ENCODE measurements at places on chromosomes 3 and 15.

- no peak for DNase-seq
These were observed 14.4 kb downstream of the RTP1 start for GRCh38 chr3:187211532-187212195.

- no peak for DNase-seq
These were observed 20.9 kb downstream of the PGBD4 start for GRCh38 chr15:34122771-34123183.

DNA sequence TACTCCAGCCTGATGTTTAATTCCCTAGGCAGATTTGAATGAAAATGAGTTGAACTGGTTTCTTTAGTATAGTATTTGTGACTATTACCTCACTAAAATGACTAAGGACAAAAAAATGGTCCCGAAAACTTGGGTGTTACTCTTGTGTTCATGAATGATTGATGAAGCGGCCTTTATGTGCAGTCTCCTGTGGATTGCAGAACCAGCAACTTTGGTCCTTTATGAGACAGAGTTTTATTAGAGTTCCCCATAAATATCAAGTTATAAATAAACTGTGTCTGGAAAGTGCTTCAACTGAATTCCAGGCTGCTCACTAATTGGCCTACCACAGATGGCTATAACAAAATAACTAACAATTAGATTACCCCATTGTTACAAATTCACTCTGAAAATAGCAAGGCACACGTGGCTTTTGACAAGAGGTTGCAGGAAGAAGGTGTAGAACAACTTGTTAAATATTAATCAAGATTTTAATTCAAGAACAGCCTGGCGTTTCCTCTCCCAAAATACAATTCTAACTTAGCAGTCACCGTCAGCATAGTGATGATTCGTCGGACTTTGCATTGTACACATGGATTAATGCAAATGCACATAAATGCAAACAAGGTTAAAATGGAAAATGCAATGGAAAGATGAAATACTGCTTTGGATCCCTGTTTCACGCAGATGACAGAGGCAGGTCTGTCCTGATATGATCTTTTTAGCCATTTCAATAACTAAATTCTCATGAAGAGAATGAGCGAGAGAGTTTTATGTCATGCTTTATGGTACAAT lies 567.3 kb upstream of the ZNF717 start:
- no peak for DNase-seq

- DNase-seq, result no peak
These were observed 30.6 kb upstream of the UBE3A start for GRCh38 chr15:25469377-25469776.

DNA sequence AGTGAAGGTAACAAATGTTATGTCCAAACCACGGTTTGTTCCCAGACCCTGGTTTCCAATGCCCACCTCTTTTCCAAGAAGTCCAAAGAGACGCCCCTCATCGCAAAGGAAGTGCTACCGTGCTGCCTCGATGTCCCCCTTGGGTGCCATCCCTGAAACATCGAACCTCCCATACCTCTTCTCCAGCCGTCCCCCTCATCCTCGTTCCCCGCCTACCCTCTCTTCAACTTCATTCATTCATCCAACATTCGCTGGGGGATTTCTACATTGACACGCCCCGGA lies 467 bp downstream of the TIPIN start:
- no peak for DNase-seq

GRCh38 chr3:901953-902778 lies 190.7 kb upstream of the CNTN6 start:
- DNase-seq, result no peak

- DNase-seq, result no peak
These were observed 121.0 kb downstream of the TFDP2 start for GRCh38 chr3:142028243-142028777.

GRCh38 chr3:150844484-150844883 lies 60.8 kb downstream of the MINDY4B start:
- no peak for DNase-seq

GRCh38 chr3:156687023-156687422 lies 12.6 kb downstream of the TIPARP start:
- DNase-seq, result no peak

DNA sequence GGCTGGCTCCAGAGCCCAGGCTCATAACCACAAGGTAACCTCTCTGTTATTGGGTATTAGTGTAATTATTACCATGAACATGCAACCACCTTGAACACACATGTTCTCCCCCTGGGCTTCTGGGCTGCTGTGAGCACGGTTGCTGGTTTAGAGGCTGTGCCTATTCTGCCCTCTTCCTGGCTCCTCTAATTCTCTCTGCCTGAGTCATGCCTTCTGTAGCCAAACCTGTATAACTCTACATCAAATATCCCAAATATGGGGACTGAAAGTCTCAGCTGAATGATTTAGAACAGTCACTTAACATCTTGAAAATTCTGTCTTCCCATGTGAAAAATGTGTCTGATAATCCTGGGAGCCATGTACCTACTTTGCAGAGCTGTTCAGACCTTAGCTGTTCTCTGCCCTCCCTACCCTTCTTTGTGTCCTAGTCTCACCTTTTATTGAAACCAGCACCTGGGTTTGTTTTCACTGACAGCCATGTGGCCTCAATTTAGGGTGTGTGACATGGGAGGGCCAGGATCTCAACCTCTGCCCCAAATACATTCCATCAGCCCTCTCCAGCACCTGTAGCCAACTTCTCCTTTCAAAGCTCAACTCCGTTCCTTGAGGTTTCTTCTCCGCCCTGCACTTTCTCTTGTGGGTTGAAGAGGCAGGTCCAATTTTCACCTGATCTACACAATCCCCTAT lies 60.7 kb downstream of the PDZRN3 start:
- DNase-seq, result no peak

- DNase-seq, result no peak
These were observed 21.4 kb downstream of the CACNA2D2 start for GRCh38 chr3:50481992-50482391.

DNA sequence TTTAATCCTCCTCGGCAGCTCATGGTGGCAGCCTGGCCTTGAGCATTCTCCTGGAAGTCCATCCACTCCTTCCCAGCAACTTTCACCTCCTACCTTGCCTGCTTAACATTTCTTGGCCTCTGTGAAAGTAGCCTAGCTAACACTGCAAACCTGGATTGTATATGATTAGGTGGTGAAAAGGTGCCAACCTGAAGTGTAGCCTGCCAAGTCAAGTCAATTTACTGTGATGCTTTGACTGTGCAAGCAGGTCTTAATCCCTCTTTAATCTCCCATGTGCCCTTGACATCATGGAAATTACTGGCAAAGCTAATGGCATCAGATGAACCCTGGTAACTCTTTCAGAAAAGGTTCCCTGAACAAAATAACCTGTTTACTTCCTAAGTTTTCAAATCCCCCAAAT lies 169.7 kb upstream of the NR2F2 start:
- DNase-seq, result no peak

- peak; percentile 1 for DNase-seq
These were observed 57.3 kb downstream of the DIPK2A start for GRCh38 chr3:144028798-144029411.

GRCh38 chr15:71197620-71198019 lies 82.3 kb downstream of the THSD4 start:
- DNase-seq, result no peak

- no peak for DNase-seq
These were observed 96.2 kb downstream of the ALDH1A2 start for GRCh38 chr15:57969355-57969754.

DNA sequence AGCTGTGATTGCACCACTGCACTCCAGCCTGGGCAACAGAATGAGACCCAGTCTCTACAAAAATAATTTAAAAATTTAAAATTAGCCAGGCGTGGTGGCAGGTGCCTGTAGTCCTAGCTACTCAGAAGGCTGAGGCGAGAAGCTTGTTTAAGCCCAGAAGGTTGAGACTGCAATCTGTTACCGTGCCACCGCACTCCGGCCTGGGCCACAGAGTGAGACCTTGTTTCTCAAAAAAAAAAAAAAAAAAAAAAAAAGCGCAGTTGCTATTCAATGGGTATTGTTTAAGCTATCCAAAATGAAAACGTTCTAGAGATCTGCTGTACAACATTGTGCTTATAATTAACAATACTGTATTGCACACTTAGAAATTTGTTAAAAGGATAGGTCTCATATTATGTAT lies 24.0 kb downstream of the ZNF148 start:
- no peak for DNase-seq

- DNase-seq, result no peak
These were observed 51.0 kb upstream of the USP3 start for GRCh38 chr15:63453186-63453905.

GRCh38 chr15:69467636-69468035 lies 15.0 kb downstream of the RPLP1 start:
- DNase-seq, result no peak

DNA sequence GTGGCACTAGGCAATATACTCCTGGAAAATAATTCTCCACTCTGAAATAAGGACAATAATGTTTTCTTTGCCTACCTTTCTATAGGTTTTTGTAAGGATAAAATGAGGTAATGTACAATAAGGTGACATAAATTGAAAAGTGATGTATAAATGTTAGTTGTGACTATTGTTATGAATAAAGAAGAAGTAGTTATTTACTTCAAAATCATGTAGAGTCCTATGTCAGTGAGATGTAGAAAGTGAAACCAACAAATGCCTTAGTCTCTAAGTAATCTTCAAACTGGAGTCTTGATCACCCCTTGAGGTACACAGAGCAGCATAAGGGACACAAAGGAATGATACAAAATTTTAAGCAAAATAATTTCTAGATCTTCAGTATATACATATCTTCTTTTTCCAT lies 60.3 kb upstream of the TP63 start:
- DNase-seq, result no peak

DNA sequence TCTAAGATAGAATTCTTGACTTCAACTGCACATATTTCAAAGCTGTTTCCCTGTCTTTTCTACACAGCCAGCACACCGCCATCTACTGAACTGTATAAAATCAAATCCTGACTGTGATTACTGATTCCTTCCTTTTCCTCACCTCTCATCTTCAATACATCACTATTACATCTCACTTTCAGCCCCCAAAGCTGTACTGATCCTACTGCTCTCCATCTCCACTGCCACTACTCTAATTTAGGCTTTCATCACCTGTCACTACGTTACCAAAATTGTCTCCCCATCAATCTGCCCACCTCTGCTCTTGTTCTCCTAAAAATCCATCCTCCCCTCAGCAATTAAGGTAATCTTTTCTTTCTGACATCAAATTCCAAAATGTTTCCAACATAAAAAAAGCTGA lies 4.5 kb upstream of the CCDC39 start:
- DNase-seq, result no peak

DNA sequence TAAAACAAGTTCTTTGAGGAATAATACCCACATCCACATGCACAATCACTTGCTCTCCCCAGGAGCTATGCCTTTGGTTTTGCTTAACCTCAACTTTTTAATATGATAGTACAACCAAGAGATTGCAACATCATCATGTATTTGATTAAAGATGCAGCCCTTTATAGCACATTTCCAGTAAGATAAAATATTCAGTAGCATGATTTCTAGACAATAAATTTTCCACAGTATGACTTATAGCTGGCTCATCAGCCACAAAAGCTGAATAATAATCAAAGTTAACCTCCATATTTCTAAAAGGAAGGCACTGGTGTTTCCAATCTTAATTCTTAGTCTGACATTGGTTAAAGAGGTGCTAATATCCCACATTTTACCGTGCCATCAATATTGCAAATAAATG lies 622.5 kb downstream of the TBL1XR1 start:
- DNase-seq, result no peak

DNA sequence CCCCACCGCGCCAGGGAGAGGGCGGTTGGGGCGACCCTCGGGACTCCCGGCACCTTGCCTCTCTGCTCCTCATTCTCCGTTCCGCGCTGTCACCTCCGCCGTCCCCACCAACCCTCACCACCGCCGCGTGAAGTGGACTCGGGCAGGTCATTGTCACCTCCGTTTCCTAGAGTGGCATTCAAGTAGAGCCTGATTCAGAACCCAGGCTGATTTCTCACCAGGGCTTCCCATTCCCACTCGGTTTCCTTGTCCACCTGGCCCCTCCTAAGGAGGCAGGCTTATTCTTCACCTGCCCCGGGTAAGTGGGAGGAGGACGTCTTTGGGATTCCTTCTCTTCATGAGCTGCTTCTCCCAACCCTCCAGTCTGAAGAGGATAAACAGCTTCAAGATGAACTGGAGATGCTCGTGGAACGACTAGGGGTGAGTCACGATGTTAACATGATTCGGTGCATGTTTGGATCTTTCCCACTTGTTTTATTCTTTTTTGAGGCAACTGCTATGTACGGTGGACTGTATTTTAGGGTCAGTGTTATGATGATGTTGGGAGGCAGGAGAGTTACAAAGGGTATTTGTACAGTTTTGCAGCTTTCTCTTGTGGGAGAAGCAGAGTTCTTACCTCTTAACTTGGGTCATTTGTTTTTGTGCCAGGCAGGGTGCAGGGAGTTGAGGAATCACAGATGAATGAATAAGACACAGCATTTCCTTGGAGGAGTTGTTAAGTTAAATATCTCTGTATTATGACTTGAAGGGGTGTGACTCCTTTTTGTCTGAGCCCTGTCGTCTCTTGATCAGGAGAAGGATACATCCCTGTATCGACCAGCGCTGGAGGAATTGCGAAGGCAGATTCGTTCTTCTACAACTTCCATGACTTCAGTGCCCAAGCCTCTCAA lies 692 bp downstream of the PSMD2 start:
- no peak for DNase-seq

GRCh38 chr15:83854321-83854720 lies 200.4 kb downstream of the ADAMTSL3 start:
- no peak for DNase-seq

DNA sequence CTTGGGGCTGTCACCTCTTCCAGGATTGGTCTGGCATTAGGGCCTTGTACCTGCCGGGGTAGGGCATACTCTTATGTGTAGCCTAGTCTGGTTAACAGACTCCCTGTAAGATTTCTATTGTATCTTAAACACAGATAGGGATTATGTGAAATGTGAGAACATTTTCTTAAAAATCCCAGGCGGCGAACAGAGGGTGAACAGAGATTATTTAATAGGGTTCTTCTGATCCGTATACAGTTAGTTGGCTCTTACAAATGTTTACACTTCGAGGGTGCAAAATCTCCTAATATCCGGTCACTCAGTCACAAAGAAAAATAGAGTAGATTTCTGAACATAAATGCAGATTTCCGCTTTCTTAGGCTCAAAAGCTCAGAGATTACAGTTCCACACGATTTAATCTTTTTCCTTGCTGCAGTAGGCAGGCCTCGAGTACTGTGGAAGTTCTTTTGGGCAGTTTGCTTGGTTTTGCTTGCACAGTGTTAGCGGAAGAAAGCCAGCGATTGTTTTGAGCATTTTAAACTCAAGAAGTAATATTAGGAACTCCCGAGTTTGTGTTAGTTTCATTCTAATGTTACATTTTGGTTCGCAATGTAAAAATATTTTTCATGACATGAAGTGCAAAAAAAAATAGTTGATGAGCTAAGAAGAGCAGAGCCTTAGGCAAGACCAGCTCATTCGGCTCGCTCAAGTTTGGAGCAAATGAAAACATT lies 993 bp downstream of the PLCL2 start:
- no peak for DNase-seq

DNA sequence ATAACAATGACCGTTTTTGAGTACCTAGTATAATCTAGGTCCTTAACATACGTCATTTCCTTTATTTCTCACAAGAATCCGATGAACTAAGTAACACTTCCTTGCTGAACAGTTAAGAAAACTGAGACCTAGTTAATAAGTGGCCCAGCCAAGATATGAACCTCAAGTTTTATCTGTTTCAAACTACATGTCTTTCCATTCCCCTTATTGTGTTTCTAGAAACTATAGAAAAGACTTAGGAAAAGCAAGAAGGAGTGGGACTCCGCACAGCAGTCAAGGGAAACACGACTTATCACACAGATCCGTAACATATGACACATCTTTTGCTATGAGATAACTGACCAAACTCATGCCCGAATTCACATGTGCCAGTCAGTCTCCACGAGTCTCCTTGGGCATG lies 221.2 kb upstream of the ADAMTS9 start:
- DNase-seq, result no peak
